ENCODE measurements at places on chromosomes 7 and 10. TPM values are rescaled to one million over a fixed set of nuclear protein-coding genes. Genes with fewer than 3 reads are reported as not detected.

Gene MRLN
- total RNA-seq = not detected

Gene C10orf67
- 0.17 TPM for total RNA-seq

Gene CEP41
- total RNA-seq = 14.1 TPM

Gene TMEM213
- total RNA-seq = not detected

Gene CNPY1
- not detected for total RNA-seq

Gene MRC1
- 0.05 TPM for total RNA-seq

Gene TCAF2
- total RNA-seq = 0.41 TPM

Gene NRCAM
- 73.8 TPM for total RNA-seq

Gene MYL10
- not detected for total RNA-seq

Gene GSAP
- total RNA-seq = 2.6 TPM

Gene PRKAG2
- total RNA-seq = 34.8 TPM

Gene DYNC1I1
- total RNA-seq = 0.13 TPM

Gene SH2D4B
- total RNA-seq = 0.03 TPM

Gene ADAM12
- 5.4 TPM for total RNA-seq

Gene WDR86
- total RNA-seq = 0.38 TPM

Gene GPR15LG
- not detected for total RNA-seq

Gene MOGAT3
- not detected for total RNA-seq

Gene INHBA
- 0.42 TPM for total RNA-seq

Gene OGDHL
- total RNA-seq = 0.23 TPM

Gene CCDC172
- total RNA-seq = not detected

Gene ZNF777
- total RNA-seq = 20.8 TPM

Gene DNMBP
- total RNA-seq = 34.2 TPM

Gene TMEM248
- total RNA-seq = 89.7 TPM

Gene TMEM229A
- not detected for total RNA-seq

Gene UTF1
- total RNA-seq = not detected

Gene RBP3
- not detected for total RNA-seq

Gene SGPL1
- total RNA-seq = 28.3 TPM

Gene CASP2
- 19.0 TPM for total RNA-seq

Gene GNAT3
- total RNA-seq = not detected

Gene CPXM2
- not detected for total RNA-seq

Gene CLDN15
- total RNA-seq = 13.1 TPM

Gene VWA2
- not detected for total RNA-seq

Gene ACSL5
- 0.12 TPM for total RNA-seq

Gene NPM3
- total RNA-seq = 102 TPM

Gene LRRN3
- total RNA-seq = 0.05 TPM

Gene AMPH
- 0.09 TPM for total RNA-seq

Gene CLCN1
- 0.02 TPM for total RNA-seq

Gene ANXA7
- 113 TPM for total RNA-seq

Gene STEAP1B
- 0.13 TPM for total RNA-seq

Gene DUS4L
- 10.1 TPM for total RNA-seq

Gene KCND2
- not detected for total RNA-seq
